Activated CD8-positive, alpha-beta memory T cell treated with anti-CD3 and anti-CD28 coated beads for 36 hours (primary cell): ENCODE measurements at places on chromosomes 12 and 14. TPM values are rescaled to one million over a fixed set of nuclear protein-coding genes. Genes with fewer than 3 reads are reported as not detected.

The IFNG-AS1 gene
- 0.46 TPM for total RNA-seq

The TTC9 gene
- 5.6 TPM for total RNA-seq

The GZMH gene
- 151 TPM for total RNA-seq

The CFAP251 gene
- 0.65 TPM for total RNA-seq

The FSCB gene
- total RNA-seq = not detected
